ENCODE measurements at places on chromosomes 7 and 10. TPM values are rescaled to one million over a fixed set of nuclear protein-coding genes. Genes with fewer than 3 reads are reported as not detected.
A peak's percentile ranks its signal among the peaks of the same experiment; 100 is the strongest.

The SLC39A12 gene
- total RNA-seq, result not detected

The FAM25A gene
- not detected for total RNA-seq

The COL26A1 gene
- total RNA-seq, result 0.16 TPM

The MSMB gene
- not detected for total RNA-seq

The LBX1 gene
- not detected for total RNA-seq

The HOXA6 gene
- total RNA-seq, result not detected

The CLCN1 gene
- not detected for total RNA-seq

The TDRD1 gene
- not detected for total RNA-seq

The VAX1 gene
- total RNA-seq, result not detected

The ATP6V0A4 gene
- total RNA-seq, result not detected

The NME8 gene
- not detected for total RNA-seq

GRCh38 chr7:151123822-151124464 is 37.7 kb downstream of the AGAP3 start:
- DNase-seq, result peak; percentile 95

GRCh38 chr10:124032971-124033886 is 60.2 kb downstream of the CHST15 start:
- DNase-seq, result no peak

DNA sequence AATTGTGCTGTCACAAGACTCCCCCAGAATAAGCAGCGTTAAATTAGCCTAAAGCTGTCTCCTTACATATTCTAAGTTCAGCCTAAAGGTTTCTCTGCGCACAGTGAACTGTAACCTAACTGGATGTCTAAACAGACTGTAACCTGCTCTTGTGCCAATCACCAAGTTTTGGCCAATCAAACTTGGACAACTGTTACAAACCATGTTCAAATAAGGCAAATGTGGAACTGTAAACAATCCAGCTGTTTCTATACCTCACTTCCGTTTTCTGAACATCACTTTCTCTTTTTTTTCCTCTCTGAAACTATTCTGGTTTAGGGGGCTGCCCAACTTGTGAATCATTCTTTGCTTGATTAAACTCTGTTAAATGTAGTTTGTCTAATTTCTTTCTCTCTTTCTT is 252.2 kb upstream of the HABP2 start:
- DNase-seq, result no peak

- no peak for DNase-seq
Measured at GRCh38 chr10:78980815-78981214, 88.0 kb upstream of the ZMIZ1 start.

GRCh38 chr7:155298288-155298833 is 683 bp downstream of the INSIG1 start:
- peak; percentile 44 for DNase-seq

DNA sequence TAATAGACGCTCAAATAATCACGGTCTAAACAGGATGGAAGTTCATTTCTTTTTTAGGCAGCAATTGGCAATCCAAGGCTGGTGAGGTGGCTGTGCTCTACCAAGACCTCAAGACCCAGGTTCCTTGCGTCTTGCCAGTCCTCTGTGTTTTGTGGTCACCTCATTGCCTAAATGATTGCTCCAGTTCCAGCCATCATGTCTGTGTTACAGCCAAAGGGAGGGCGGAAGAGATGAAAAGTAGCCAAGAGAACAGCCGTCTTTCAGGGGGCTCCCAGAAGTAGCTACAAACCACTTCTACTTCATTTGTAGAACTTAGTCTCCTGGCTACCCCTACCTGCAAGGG is 19.2 kb upstream of the C10orf67 start:
- DNase-seq, result no peak

DNA sequence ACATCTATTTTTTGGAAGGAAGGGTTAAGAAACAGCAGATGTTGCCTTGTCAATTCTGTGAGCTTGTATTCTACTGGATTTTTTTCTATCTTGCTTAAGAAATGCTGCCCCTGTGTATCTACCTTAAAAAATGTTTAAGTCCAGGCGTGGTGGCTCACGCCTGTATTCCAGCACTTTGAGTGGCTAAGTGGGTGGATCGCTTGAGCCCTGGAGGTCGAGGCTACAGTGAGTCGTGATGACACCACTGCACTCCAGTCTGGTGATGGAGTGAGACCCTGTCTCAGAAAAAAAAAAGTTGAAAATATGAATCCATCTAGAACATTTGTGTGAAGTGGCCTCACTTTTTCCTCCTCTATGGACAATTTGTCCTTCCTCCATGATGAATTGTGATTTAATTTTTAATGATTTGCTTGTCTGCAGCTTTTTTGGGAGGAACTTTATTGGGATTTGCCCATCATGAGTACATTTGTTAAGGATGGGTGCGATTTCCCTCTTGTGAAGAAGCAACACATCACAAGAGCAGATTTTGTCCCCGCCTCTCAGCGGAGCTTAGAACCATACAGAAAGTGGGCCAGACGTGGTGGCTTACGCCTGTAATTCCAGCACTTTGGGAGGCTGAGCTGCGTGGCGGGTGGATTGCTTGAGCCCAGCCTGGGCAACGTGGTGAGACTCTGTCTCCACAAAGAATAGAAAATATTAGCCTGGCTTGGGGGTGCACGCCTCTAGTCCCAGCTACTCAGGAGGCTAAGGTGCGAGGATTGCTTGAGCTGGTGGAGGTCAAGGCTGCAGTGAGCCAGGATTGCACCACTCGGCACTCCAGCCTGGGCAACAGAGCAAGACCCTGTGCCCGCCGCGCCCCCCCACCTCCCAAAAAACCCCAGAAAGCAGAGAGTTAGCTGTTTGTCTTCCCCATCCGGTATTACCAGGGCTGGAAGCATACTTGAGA is 57.7 kb downstream of the DNAJB6 start:
- no peak for DNase-seq

GRCh38 chr7:51229106-51229537 is 87.5 kb downstream of the COBL start:
- DNase-seq, result no peak

- DNase-seq, result peak; percentile 42
Measured at GRCh38 chr7:50229964-50230363, 74.6 kb upstream of the IKZF1 start.

- no peak for DNase-seq
Measured at GRCh38 chr7:78842068-78842467, 611.4 kb downstream of the MAGI2 start.

GRCh38 chr10:86199041-86199440 is 167.6 kb downstream of the GRID1 start:
- DNase-seq, result no peak

GRCh38 chr7:73888959-73889358 is 28.0 kb downstream of the TMEM270 start:
- no peak for DNase-seq

- DNase-seq, result no peak
Measured at GRCh38 chr10:42638821-42639270, 476 bp upstream of the ZNF33B start.

- no peak for DNase-seq
Measured at GRCh38 chr7:17441557-17441956, 143.1 kb downstream of the AHR start.

DNA sequence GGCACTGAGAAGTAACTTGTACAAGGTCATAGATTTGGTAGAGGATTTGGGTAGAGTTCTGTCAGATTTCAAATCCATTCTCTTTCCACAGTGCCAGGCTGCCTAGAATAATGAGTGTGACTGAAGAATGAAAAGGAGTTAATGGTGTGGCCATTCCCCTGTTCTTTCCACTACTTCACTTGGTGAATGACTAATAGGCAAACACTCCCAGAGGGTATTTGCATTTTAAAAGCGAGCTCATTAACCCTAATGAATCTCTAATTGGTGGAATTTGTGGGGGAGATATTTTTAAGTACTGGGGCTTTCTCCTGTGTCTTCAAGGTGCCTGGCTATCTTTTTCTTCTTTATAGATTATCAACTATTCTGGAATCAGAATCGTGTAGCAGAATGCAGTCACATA is 74.8 kb upstream of the RPA3 start:
- no peak for DNase-seq

DNA sequence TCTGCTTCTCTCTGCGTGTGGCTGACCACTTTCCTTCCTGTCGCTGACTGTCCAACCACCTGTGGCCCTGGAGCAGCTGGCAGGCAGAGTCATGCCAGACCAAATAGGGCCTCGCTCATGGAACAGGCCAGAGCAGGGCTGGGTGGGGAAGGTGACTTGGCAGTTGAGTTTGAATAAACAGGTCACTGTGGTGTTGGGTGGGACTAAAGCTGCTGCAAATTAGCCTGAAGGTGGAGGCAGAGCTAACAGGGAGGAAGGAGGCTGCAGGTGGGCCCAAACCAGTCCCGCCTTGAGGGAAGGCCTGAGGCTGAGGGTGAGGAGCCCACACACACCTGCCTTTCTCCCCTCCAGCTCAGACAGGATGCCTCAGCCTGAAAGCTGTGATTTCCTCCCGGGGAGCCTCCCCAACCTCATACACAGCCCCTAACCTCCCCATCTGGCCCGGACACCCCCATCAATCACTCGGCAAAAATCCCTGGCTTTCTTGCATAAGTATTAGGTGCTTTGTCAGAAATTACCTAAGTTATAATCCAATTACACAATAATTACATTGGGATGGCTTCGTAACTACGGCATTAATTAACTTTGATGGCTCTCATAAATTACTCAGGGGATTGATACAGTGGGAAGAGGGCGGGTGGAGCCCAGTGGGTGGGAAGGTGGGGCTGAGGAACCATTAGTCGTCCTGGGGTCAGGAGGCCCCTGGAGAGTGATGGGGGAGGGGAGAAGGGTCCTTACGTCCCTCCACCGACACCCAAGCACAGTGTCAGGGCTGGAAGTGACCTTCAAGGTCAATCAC is 97.7 kb upstream of the PCBD1 start:
- DNase-seq, result no peak

DNA sequence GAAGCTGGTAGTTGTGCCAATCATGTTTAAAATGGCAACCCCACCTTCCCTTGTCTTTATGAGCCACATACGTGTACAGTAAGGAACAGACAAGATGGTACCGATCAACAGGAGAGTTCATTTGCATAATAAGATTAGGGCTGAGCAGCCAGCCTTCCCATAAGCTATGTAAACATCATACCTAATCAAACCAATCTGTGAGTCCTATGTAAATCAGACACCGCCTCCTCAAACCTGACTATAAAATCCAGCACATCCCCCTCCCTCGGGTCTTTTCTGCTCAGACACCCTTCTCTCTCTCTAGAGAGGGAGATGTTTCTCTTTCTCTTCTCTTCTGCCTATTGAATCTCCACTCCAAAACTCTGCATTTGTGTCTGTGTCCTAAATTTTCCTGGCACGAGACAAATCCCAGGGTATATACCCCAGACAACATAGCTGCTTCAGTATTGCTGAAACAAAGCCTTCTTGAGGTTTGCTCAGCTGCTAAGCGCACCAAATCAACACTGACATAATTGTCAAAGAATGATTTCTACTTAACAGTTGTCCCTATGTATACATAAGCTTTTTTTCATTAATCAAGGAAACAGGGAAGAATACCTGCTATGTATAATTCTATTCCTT is 279.2 kb downstream of the THSD7A start:
- DNase-seq, result no peak

DNA sequence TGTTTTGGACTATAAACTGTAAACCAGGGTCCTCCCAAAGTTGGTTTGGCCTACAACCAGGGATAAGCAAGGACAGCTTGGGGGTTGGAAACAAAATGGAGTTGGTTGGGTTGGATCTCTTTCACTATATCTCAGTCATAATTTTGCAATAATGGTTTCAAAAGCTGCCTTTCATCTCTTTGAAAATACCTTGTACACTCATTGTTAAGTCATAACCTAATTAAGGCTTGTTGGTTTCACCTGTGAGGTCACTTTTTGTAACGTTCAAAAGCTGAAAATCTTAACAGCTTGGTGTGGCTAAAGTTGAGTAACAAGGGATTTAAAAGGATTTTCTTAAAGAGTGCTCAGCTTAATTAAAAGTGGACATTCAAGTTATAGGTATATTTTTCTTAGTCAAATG is 476.1 kb downstream of the IPMK start:
- no peak for DNase-seq

DNA sequence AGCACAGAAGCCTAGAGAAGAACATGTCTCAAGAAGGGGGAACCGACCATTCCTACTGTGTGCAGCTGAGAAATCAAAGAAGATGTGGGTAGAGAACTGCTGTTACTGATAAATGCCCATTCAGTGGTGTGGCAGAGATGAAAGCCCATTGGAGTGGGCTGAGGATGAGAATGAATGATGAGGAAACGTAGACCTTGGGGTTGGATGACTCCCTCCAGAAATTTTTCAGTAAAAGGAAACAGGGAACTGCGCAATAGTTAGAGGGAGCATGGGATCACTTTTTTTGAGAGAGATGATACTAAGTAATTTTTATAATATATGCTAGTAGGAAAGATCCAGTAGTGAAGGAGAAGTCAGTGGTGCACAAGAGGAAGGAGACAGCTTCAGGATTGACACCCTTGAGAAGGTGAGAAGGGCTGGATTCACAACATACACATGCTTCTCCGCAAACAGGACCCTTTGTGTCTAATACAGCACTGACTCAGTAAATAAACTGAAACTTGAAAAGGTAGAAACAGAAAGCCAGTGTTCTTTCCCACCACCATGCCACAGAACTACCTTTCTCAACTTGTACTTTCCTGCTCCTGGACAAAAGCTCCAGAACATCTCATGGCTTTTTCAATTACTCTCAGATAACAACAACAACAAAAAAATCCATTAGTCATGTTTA is 104.7 kb upstream of the IL6 start:
- DNase-seq, result no peak

DNA sequence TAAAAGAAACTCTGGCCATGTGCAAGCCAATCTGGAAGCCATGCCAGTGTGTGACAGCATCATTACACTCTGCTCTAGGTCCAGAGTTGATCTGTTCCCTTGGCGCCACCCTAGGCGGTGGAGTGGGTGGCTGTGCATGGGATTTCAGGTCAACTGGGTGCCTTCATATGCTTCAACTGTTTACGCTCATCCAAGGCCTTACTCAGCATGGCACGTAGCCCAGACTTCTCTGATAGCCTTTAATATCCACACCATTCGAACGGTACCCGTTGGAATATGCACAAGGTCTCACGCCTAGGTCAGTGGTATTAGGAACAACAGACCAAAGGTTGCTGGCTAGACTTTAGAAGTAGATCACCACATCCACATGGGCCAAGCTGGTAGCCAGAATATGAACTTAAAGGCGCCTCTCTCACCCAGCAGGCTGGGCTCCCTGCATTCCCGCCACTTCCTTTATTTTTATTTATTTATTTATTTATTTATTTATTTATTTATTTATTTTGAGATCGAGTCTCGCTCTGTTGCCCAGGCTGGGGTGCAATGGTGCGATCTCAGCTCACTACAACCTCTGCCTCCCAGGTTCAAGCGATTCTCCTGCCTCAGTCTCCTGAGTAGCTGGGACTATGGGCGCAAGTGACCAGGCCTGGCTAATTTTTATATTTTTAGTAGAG is 18.7 kb upstream of the ACHE start:
- DNase-seq, result no peak

DNA sequence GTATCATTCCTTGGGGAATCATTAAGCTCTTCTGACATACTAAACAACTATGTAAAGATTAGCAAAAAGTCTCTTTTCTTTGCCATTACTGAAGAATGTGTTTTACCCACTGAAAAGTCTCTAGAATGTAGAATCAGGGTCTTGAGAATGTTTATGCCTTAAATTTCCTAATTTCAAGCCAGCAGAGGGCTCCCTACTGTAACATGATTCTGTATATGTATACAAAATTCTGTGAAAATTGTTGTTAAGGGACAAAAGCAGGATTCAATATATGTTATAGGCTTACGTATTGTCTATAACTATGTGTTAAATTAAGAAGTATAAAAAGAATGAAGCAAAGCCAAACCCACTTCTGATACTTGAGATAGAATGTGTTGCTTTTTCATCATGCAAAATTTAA is 296.9 kb upstream of the DGKB start:
- DNase-seq, result no peak

- no peak for DNase-seq
Measured at GRCh38 chr7:150586068-150586784, 19.0 kb downstream of the GIMAP4 start.

- no peak for DNase-seq
Measured at GRCh38 chr10:98444314-98445006, 2.3 kb downstream of the HPS1 start.

- DNase-seq, result peak; percentile 32
Measured at GRCh38 chr7:74403521-74404387, 50.0 kb upstream of the GTF2IRD1 start.

Measured in K562 (cell line).